Activated CD4-positive, alpha-beta T cell treated with anti-CD3 and anti-CD28 coated beads, Interleukin-10, Interleukin-2, amounts not matched to agents 100 ng/mL and 50 ng/mL, durations not matched to agents 16 hours and 8 hours (primary cell): ENCODE measurements at places on chromosomes 12 and 14.

- DNase-seq, result peak; percentile 67
Measured at GRCh38 chr12:622416-622815, 40.8 kb downstream of the NINJ2 start.

DNA sequence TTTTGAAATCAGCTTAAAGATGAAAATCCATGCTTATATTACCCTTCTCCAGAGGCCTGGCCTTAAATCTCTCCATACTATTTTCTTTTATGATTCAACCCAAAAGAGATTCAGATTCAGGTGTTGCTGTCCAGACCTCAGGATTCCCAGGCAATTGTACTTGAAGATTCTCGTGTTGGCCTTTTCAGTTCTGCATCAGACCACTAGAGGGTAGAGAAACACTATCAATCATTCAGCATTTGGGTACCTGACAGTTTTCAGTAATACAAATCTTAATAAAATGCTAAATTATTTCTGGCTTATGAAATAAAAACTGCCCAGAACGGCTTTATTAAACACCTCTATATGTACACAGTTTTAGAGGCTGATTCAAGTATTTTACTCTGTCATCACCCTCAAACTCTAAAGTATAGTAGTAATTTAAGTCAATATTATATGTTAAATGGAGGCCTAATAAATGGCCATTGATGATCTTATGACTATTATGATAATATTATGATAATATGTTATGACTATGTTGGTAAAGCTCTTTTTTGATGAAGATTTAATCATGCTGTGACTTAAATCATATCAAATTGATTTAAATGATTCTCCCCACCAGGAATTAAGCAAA is 301.1 kb downstream of the DUSP6 start:
- peak; percentile 66 for DNase-seq

DNA sequence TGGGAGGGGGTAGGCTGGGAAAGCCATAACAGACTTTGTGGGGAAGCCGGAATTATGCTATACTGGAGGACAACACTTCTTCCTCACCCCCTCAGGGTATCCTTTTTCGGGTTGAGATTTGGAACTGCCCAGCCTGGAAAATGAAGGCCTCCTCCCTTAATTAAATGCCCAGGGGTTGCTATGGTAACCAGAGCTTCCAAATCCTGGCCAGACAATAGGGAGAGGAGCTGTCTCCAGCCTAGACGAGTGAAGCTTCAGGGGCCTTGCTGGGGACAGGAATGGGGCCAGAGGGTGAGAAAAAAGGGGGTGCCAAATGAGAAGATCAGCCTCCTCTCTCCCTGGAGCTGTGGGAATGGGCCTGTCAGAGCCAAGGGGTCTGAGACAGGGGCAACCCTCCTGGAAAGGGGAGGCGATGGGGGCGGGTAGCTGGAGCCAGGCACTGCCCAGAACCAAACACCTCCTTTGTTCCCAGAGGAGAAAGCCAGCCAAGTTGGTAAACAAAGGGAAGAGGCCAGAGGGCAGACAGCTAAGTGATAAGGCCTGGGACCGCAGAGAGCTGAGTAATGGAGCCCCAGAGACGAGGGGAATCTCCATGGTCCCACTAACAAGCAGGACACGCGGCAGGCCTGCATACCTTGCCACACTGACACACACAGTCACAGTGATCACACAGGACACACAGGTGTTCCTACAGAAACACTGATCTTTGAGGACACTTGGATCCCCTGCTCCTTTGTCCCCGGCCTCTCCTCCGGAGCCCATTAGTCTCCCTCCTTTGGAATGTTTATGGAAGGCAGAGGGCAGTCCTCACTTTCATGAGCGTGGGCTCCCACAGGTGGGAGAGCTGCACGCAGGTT is 17.9 kb upstream of the RND1 start:
- no peak for DNase-seq

GRCh38 chr14:71403656-71404055 is 496.4 kb downstream of the PCNX1 start:
- peak; percentile 46 for DNase-seq

DNA sequence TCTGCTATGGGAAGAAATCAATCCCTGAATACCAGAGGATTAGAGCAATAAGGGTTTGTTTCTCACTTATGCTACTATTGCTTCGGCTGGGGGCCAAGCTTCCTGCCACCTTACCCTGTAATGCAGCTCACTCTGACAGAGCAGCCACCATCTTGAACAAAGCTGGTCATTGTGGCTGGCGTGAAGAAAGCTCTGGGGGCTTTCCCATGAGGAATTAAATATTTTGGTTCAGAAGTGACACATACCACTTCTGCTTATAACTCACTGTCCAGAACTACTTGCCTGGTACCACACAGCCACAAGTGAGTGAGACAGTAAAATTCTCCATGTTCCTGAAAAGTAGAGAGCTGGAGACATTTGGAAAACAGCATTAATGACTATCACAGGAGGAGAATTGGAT is 82.6 kb downstream of the GALNT8 start:
- DNase-seq, result no peak

DNA sequence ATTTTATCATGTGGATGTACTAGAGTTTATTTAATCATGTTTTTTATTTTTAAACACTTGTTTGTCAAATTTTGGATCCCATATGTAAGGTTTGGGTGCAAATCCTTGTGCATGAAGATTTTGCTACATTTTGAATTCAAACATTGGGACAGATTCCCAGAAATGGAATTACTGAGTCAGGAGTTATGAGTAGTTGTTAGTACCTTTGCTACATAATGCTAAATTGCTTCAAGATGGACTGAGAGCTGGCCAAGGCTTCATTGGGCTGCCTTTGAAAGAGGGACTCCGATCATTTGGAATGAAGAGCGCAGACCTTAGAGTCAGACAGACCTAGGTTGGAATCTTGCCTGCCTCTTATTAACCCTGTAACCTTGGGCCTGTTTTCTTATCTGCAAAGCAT is 154.9 kb upstream of the PWP1 start:
- no peak for DNase-seq

DNA sequence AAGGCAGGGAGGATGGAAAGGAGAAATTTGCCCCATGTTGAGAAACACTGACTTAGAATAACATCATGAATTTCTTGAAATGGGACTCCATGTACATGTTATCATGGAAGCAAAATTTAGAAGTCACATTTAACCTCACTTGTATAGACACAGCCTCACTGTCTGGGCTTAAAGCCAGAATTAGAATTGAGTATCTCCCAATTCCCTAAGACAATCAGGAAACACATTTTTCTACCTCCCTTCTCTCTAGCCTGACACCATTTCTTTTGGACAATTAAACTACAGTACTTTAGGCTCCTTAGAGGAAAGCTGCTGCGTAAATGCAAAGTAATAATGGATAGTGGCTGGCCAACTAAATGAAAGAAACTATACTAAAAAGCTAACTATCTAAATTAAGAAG is 795.5 kb downstream of the C12orf50 start:
- DNase-seq, result no peak

DNA sequence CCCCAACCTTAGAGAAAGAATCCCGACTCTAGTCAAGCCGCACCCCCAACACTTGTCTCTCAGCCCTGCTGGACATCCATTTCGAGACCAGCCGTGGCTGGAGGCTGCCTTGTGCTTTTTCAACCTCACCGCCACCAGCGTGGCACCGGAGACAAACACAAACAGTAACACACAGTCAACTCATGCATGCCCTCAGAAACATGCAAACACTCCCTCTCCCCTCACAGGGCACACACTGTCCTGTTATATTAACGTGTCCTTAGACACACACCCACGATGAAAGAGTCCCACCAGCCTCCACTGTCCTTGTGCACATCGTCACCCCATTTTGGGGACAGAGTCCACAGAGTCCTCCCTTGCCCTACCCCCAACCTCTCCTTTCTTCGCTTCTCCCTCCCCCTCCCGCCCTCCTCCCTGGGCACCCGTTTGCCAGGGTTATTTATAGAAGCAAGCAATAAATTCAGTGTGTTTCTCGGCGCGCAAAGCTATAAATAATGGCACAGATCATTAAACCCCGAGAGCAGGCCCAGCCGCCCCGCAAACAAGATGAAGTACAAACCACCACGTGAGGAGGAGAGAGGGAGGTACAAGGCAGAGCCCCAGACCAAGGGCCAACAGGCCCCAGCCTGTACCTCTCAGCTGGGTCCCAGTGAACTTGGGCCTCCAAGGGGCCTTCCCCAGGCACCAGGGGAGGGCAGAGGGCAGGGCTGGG is 27.9 kb downstream of the SMUG1 start:
- no peak for DNase-seq

GRCh38 chr12:127883013-127883412 is 384.0 kb upstream of the TMEM132C start:
- no peak for DNase-seq

DNA sequence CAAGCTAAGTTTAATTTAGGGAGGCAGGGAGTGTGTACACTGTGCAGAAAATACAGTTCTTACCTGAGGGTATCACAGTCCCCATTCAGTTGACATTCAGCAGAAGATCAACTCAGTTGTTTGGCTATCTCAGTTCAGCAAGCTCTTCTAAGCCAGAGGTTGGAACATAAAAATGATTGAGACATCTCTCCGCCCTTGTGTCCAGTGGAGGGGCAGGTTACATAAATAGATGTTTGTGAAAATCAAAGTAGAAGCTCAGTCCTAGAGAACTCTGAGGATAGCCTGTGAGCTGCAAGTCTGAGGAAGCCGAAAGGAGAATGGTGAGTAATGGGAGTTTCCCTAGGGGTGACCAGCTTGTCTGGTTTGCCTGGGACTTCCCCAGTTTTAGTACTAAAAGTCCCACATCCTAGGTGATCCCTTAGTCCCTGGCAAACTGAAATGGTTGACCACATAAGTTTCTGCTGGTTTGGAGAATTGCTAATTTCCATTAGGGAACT is 251.4 kb upstream of the ATP2B1 start:
- peak; percentile 74 for DNase-seq

DNA sequence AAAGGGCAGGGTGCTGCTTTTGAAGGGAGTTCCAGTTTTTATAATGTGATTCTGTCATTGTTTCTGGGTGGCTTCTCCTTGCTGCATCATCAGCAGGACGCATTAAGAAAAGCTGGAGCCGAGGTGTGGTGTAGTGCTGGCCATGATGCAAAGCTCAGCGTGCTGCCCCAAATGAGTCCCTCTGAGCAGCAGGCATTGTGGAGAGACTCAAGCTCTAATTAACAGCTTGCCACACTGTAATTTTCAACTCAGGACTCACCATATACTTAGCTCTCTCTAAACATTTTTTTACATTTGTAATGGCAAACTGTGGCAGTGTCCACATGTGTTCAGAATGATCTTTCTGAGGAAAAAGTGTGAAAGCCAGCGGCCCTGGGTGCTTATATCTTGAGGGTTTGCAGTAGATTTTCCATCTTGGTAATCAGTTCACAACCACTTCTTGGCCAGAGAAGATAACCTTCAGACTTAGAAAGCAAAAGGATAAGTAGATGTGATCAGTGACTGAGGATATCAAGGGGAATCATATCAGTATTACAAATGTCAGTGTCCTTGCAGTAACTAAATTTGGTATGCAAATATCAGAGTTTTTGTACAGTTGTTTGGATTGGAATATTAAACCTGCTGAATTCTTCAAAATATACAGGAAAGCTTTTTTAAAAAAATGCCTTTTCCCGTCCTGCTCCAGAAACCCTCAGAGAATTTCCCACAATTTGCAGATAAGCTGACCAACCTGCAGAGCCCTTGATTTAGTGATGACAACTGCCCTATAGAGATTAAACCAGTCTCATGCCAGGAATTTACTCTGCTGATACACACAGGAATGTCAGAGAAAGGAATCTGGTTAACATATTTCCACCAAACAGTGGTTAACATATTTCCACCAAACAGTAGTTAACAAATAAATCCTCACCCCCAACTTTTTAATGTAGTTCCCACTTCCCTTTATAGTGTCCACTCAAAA is 63.6 kb downstream of the DAAM1 start:
- no peak for DNase-seq

DNA sequence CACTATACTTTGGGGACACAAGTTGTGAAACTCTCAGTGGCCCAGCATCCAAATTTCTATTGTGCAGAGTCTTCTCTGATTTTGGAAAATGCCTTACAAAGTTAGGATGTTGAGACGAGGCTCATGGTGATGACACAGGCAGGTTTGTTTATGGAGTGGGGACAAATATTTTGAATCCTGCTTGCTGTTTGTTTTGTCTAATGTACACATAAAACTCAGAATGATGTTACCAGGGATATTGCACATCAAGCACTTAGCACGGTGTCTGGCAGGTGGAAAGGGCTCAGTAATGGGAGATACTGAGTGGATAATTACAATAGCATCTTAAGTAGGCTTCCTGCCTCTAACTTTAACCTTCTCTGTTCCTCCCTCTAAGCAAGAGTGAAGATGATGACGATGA is 628.9 kb upstream of the TBX3 start:
- no peak for DNase-seq

DNA sequence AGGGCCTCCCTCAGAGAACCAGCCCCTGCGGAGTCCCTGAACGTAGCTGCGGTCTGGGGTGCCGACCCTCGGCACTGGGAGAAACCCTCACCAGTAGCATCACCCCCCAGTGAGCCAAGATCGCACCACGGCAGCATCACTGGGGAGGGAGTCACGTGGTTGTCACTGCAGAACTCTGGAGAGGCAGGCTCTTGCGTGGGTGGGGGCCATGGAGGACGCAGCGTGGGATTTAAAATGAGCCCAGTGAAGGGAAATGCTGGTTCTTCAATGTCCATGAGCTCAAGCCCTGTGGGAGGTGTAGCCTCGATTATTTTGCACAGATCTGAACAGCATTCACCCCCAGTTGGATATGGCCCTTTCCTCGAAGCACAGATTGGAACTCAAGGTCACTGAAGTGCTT is 3.9 kb upstream of the GALNT9 start:
- DNase-seq, result no peak

DNA sequence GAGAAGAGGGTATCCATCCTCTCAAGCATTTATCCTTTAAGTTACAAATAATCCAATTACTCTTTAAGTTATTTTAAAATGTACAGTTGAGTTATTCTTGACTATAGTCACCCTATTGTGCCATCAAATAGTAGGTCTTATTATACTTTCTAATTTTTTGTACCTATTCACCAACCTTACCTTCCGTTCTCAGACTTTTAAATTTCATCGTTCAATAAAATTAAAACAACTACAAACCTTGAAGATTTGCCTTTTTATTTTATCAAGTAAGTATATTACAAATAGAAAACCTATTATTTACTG is 972 bp upstream of the DCTN2 start:
- DNase-seq, result no peak

DNA sequence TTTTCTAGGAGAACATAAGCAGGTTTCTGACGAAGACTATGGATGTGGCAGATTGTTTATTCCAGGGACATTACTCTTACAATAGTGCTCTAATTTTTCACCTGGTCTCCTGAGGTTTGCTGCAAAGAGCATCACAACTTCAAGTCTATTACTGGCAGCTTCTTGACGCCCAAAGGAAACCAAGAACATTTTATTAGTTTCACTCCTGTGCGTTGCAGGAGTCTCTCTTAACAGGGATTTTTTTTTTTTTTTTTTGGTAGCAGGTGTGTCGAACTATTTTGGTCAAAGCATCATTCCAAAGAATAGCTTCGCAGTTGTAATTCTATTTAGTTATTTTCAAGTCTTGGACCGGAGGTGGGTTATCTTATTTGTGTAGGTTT is 1.2 kb downstream of the ANO4 start:
- DNase-seq, result no peak

- no peak for DNase-seq
Measured at GRCh38 chr12:53063708-53064612, 14.1 kb downstream of the TNS2 start.

- DNase-seq, result no peak
Measured at GRCh38 chr12:10968765-10969456, 17.8 kb downstream of the TAS2R50 start.
